ENCODE measurements at places on chromosomes 1 and 21.

- no peak for ATAC-seq
Observed at GRCh38 chr1:96060621-96061020, 661.0 kb upstream of the PTBP2 start.

GRCh38 chr1:7524341-7525337 lies 246.5 kb upstream of the VAMP3 start:
- ATAC-seq: no peak

DNA sequence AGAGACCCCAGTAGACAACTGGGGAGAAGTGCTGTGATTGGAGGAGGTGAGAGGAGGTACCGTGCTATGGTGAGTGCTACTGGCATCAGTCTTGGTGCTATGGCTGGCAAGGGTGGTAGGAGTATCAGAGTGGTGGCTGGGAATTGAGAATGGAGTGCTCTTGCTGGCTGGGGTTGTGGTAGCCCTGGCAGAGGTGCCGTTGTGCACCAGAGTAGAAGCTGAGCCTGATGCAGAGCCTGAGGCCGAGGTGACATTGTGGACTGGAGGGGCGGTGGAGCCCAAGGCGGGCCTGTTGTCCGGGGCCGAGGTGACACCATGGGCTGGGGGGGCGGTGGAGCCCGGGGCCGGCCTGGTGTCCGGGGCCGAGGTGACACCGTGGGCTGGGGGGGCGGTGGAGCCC lies 14.6 kb downstream of the TRIM46 start:
- ATAC-seq: no peak

DNA sequence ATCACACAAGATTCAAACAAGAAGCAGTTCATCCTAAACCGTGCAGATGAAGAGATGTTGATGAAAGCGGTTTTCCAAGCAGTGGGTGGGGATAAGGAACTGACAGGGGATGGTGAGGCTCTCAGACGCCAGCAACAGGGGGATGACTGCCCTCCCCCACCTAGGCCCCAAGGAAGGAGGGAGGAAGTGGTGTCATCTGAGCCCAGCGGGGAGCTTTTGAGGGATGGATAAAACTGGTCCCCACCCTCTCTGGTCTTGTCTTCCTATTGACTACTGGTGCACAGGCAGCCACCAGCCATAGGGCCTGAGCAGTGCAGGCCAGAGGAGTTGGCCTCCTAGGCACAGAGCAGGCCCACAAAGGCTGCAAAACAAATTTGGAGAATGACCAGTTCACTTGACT lies 175.5 kb downstream of the HUNK start:
- ATAC-seq: no peak

GRCh38 chr1:15038232-15039016 lies 115.1 kb upstream of the TMEM51 start:
- ATAC-seq: peak; percentile 30

DNA sequence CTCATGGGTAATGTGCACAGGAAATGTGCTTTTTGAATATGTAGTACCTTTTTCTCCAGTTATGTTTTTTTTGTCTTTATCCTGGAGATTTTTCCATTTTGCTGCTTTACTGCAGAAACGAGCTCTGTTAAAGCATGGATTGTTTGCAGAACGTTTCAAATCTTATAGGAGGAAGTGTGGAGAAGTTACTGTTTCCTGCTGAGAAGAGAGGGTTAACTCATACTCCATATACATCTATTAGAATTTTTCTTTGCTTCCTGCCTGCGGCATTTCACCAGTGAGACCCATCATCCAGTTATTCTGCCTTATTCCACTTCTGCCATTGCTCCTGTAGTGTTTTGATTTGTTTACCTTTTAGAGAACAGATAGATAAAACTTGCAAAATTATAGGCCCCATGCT lies 2.0 kb downstream of the RPRD2 start:
- ATAC-seq: no peak

DNA sequence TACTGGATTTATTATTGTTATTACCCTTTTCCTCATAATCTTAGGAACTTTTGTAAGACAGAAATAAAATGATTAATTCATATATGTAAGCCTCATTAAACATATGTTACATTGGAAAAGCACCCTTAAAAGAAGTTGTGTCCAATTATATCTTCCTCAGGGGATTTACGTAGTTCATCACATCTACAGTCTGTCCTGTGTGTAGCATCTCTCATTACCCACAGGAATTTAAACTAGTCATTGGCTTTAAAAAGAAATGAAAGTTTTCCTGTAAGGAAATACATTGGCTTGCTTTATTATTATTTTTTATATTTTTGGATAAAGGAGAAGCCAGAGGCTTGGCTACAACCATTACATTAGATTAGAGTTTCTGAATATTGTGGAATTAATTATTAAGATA lies 56.1 kb downstream of the SWT1 start:
- ATAC-seq: no peak

- no peak for ATAC-seq
Observed at GRCh38 chr1:100292711-100293110, 26.7 kb downstream of the RTCA start.

DNA sequence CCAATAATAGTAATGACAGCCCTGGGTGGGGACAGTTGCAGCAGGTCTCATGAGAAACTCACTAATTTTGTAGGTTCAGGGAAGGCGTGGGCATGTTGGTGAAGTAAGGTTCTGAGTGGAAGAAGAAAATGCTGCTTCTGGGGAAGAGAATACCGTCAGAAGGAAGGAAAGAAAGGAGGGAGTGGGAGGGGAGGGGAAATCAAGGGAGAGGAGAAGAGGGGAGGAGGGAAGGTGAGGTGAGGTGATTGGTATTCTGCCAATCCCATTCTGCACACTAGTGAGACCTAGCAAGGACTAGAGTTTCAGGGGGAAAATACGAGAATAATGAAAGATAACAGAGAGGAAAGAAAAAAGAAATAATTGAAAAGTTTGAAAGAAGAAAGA lies 32.4 kb upstream of the MGST3 start:
- no peak for ATAC-seq

GRCh38 chr1:246597340-246597739 lies 31.1 kb downstream of the CNST start:
- peak; percentile 76 for ATAC-seq

DNA sequence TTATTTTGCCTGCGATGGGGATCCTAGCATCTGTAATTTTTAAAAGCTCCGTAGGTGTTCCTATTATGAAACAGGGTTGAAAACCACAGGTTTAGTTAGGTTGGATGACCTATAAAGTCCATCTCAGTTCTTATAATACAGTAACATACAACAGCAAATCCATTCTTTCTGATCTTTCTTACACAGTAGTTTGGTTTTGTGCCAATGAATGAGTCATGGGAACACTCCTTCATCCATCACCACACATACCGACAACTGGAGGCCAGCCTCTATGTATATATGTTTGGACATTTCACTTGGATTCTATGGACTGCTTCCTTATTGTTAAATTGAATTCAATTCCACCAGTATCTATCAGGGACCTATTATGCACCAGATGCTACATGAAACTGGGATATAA lies 118.4 kb upstream of the L1TD1 start:
- ATAC-seq: peak; percentile 81

DNA sequence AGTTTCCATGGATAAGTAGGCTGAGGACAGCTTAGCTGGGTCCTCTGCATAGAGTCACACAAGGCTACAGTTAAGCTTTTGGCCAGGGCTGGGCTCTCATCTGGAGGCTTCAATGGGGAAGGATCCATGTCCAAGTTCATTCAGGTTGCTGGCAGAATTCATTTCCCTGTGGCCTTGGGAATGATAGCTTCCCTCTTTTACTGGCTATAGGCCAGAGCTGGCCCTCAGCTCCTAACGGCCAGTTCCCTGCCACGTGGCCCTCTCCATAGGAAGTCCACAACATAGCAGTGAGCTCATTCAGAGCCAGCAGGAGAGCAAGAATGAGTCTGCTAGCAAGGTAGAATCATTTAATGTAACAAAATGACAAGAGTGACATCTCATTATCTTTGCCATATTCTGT lies 15.1 kb upstream of the PODN start:
- ATAC-seq: no peak

DNA sequence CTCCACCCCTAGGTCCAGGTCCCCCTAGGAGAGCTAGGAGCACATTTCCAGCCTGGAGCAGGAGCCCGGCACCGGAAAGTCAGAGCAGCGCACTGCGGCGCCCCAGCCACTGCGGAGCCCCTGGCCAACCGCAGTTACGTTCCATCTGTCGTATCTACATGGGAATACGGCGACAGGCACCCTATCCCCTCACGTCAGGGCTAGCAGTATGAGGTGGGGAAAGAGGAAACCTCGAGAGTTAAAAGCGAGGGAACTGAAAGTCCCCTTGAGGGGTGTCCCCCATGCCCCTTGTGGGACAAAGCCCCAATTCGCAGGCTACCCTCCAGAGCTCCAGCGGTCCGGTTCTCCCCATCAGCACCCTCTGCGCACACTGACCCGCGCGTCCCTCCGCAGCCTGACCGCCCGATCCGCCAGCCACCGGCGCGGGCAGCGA lies 995 bp downstream of the COLGALT2 start:
- peak; percentile 41 for ATAC-seq

DNA sequence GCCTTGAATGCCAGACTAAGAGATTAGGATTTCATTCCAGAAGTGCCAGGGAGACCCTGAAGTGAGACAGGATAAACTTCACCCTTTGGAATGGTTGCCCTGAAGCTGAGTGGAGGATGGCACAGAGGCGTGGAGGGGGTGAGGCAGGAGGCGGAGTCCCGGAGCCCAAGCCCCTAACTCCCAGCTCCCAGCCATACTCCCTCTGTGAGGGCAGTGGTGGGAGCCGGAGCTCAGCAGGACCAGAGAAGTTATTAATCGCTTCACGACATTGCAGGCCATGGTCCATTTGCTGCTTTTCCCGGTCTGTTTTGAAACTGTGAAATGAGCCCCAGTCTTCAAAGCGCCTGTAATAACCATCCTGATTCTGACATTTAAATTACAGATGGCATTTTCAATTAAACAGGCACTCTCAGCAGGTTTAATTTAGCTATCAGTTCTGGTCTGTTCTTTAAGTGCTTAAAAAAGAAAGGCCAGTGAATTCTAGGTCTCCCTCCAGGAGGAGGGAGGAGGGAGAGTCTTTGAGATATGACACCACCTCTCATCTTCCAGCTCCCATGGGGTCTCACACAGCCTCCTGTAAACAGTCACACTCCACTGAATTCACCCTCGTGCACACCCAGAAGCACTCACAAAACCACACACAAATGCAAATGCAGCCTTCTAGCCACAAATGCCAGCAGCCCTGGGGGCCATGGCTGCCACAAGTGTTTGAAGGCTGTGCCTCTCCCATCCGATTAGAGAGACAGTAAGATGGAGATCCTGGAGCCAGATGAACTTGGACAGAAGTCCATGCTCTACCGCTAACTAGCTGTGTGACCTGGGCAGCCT lies 19.6 kb downstream of the FBXO2 start:
- ATAC-seq: no peak

- peak; percentile 58 for ATAC-seq
Observed at GRCh38 chr21:41750051-41750450, 16.8 kb downstream of the RIPK4 start.

- no peak for ATAC-seq
Observed at GRCh38 chr1:186297439-186298045, 77.5 kb downstream of the TPR start.

GRCh38 chr1:199403531-199404116 lies 623.9 kb upstream of the NR5A2 start:
- ATAC-seq: no peak

DNA sequence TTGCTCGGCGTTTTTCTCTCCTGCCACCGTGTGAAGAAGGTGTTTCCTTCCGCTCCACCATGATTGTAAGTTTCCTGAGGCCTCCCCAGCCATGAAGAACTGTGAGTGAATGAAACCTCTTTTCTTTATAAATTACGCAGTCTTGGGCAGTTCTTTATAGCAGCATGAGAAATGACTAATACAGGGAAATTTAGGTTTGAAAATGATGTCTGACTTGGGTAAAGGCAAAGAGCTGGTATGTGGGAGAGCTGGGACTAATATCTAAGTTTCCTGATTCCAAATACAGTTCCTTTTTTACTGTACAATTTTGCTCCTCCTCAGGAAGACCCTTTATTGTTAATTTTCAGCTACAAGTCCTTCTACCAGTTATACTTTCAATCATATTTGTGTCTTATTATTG lies 16.7 kb upstream of the ADAMTS5 start:
- ATAC-seq: no peak

- peak; percentile 18 for ATAC-seq
Observed at GRCh38 chr21:26965907-26966581, 844 bp downstream of the ADAMTS5 start.

DNA sequence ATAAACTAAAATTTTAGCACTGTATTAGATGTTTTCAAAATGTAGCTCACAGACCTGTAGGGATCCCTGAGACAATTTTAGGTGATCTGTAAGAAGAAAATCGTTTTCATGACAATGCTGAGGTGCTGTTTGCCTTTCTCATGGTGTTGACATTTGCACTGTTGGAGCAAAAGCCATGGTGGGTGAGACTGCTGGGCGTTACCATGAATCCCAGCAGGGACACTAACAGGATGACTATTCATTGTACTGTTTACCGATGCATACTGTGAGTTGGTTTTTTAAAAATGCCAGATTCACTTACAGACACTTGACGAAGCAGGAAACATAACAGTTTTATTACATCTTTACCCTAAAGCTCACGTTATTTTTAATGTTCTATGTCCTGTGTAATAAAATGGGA lies 468.5 kb downstream of the PCP4 start:
- no peak for ATAC-seq

DNA sequence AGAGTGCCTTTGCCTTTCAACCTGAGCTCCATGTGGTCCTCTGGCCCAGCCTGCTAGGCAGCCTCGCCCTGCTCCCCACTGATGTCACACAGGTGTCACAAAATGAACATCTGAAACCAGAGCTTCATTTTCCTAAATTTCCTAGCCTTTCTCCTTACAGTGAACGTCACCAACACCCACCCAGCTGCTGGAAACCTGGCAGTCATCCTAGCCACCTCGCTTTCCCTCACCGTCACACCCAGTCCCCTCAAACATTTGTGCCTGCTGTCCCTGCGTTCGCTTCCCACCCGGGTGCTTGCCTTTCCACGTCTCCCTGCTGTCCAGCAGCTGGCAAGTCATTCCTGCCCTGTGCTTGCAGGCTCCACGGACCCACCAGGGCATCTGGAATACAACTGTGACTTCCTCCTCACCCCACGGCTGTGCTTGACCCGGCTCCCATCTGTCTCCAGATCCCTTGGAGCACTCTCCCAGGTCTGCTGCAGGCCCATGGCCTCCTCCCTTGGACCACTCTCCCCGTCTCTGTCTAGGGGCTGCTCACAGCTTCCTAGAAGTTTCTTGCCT lies 23.5 kb downstream of the ADARB1 start:
- ATAC-seq: no peak

Data from esophagus mucosa (tissue), 1 donor.